ENCODE measurements at places on chromosomes 2 and 18.

DNA sequence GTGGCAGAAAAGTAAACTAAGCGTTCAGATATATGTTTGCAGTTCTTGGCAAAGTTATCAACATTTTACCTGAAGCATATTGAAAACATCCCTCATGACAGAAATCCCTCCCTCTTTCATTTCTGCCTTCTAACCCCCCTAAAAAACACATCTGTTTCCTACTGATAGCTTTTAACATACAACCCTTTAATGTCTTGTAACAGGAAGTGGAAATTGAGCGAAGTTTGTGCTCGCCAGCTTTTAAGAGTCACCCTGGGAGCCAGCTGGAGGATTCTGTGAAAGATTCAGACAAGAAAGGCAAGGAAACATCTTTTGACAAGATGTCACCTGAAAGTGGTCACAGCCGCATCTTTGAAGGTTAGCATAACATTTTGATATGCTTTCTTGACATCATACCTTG, 247.4 kb downstream of the XIRP2 start:
- DNase-seq = no peak

DNA sequence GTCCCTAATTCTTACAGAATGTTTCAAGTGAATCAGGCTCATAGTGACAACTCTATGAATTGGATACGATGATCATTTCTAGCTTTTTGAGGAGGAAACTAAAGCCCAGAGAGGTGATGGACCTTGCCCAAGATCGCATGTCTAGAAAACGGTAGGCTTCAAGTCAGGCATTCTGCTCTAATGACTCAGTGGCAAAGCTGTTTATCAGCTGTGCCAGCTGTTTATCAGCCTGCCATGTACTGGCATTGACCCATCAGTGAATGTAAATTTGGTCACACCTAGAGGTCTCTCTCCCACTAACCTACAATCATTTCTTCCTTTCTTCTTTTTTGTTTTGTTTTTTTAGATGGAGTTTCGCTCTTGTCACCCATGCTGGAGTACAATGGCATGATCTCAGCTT, 6.1 kb upstream of the DAW1 start:
- no peak for DNase-seq

DNA sequence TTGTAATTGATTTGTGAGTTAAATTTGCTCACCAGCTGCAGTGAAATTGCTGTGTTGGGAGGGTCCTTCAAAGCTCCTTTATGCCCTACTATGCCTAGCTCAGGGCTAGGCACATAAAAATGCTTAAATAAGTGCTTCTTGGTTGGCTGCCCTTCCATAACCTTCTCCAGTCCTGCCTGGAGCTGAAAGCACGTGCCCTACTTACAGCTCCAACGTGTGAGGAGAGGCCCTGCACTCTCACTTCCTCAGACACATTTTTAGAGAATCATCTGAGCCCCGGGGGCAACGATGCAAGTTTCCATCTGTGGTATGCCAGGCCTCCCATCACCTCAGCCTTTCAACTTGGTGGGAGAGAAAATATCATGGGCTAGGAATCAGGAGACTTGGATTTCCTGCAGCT, 202.7 kb downstream of the BCL11A start:
- DNase-seq = no peak

DNA sequence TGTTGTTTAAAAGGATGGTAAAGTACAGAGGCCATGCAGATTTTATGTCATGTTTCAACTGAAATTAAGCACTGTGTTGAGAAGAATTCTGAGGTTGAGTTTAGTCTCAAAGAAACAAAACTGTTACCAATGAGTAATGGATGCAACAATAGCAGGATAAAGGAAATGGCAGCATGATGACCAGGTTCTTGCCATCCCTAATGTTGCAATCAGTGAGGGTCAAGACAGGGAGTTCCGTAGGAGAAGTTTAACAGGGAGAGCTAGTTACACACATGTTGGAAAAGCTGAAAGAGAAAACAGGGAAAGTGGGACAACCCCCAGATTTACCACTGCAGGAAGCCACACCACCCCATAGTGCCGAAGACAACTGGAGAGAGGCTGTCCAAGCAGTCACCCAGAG, 343.8 kb upstream of the EPHA4 start:
- DNase-seq = no peak

DNA sequence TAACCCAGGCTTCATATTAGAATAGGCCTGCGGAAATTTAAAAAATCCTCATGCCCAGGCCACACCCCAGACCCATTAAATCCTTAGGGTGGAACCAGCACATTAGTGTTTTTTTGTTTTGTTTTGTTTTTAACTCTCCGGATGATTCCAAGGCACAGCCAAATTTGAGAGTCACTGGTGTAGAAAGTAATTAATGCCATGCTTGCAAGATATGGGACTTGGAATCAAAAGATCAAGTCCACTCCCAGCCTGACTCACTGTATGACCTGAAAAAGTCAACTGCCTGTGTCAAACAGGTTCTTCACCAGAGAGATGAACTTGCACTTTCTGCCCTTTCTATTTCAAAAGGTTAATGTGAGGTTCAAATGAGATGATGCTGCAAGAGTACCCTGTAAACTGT, 310.3 kb upstream of the LYPD1 start:
- DNase-seq = no peak

- DNase-seq = no peak
These were observed 739.1 kb upstream of the ZEB2 start for GRCh38 chr2:145258903-145259579.

- DNase-seq = no peak
These were observed 231.4 kb upstream of the RGPD4 start for GRCh38 chr2:107595285-107595684.

- DNase-seq = no peak
These were observed 45.9 kb downstream of the KDM3A start for GRCh38 chr2:86487062-86487461.

- DNase-seq = no peak
These were observed 3.6 kb downstream of the B3GNT2 start for GRCh38 chr2:62199392-62200125.

GRCh38 chr18:57258131-57258777, 94.1 kb upstream of the ST8SIA3 start:
- no peak for DNase-seq

DNA sequence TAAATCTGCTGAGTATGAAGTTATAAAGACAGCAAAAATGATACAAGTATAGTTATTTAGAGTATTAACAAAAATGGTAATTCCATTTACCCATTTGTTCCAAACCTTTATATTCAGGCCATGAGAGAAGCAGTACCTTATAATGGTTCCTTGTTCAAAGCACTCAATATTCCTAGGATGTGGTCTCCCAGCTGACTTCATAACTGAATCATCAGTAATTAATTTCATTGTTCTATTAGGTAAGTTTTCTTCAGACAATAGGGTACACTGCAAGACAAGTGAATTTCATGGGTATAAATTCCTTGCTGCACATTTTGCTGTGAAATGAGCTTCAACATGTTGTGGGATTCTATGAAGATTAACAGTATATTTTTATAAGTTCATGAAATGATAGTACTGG, 550.8 kb upstream of the ZEB2 start:
- DNase-seq = no peak

- no peak for DNase-seq
These were observed 401.9 kb downstream of the HRH4 start for GRCh38 chr18:24862201-24862816.

- no peak for DNase-seq
These were observed 2.9 kb upstream of the STAT4 start for GRCh38 chr2:191153716-191154115.

DNA sequence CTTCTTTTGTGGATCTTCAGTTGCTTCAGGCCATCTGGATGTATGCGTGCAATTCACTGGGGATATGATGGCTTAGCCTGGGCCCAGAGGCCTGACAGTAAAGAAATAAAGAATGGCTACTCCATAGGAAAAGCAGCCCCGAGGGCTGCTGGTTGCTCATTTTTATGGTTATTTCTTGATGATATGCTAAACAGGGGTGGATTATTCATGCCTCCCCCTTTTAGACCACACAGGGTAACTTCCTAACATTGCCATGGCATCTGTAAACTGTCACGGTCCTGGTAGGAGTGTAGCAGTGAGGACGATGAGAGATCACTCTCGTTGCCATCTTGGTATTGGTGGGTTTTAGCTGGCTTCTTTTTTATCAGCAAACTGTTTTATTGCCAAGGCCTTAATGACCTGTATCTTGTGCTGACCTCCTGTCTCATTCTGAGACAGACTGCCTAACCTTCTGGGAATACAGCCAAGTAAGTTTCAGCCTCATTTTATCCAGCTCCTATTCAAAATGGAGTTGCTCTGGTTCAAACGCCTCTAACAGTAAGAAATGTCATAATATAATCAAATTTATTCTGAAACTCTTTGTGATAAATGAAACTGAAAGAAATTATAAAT, 60.5 kb downstream of the DSEL start:
- DNase-seq = no peak

DNA sequence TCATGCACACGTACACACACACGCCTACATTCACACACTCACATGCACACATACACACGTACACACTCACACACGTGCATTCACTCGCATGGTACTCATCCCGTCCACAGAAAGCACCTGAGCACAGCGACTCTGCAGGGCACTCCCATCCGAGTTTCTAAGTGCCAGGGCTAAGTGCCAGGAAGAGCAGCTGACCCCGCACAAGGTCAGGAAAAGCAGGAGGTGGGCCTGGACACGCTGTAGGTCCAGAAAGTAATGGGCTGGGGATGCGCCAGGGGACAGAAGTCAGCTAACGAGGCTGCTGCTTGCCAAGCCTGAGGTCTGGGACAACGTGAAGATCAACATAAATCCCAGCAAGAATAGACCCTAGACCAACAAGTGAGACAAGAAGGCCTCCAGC, 15.8 kb downstream of the ADI1 start:
- no peak for DNase-seq

- DNase-seq = peak; percentile 77
These were observed at the start of gene GPC1 for GRCh38 chr2:240435457-240435947. Gene GPC1, plus strand, starts transcription at chr2:240435663. Its CDS starts 256 bp downstream, at chr2:240435919.

DNA sequence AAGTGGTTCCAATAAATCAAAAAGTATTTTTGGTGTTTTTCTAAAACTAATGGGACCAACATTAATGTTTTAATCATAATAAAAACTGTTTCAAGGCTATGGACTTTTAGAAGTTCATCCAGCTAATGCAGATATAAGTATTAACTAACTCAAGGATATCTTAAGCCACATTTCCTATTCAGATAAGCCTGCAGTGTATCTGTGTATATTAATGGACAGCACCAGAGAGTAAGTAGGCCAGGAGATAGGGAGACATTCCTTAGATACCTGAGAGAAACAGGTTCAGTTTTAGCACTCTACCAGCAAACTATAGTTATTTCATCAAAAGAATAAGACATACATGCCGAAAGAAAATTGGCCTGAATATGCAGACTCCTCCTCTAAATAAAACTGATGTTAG, 27.3 kb downstream of the PREPL start:
- no peak for DNase-seq

DNA sequence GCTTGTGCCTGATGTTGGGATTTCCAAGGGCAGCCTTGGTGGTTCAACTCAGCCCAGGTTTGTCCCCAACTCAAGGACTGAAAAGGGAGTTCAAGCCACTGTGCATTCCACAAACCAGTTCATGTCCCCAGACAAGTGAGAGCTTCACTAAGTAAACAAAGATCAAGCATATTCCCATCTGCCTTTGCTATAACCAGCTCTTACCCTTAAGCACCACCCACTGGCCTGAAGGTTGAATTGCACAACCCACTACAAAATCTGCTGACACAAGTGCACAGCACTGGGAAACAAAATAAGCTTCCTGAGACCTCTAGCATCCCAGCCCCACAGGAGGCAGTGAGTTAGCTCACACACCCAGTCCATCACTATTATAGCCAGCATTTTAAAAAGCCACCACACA, 516.7 kb downstream of the NR4A2 start:
- DNase-seq = peak; percentile 17

DNA sequence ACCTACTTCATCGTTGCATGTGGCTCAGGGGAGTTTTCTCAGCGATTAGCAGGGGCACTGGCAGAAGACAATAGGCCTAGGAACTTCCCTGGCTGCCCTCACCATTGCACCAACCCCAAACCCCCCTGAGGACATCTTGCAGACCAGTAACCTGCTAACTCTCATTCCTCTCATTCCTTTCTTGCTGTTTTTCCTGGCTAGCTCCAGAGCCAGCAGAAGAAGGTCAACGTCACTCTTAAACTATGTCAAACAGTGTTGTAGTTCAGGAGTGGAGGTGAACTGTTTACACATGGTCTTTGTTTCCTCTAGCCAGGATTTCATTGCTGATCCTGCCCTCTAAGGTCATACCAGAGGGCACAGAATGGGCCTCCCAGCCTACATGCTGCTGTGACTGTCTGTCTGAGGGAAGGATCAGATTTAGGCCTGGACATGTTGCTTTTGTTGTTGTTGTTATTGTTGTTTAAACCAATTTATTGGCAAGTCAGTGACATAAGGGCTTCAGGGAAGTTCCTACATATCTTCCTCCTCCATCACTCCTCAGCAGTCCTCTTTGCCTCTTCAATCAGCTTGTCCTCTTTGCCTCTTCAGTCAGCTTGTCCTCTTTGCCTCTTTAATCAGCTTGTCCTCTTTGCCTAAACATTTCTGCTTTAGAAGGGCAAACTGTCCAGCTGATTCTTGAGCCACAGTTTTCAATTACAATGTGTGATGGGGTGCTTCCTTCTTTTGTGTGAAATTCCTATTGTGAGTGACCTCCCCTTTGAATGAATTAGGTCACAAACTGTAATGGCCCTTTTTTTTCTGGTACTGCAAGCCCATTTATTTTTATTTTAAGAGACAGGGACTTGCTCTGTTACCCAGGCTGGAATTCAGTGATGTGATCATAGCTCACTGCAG, 471.9 kb upstream of the TNP1 start:
- DNase-seq = no peak

DNA sequence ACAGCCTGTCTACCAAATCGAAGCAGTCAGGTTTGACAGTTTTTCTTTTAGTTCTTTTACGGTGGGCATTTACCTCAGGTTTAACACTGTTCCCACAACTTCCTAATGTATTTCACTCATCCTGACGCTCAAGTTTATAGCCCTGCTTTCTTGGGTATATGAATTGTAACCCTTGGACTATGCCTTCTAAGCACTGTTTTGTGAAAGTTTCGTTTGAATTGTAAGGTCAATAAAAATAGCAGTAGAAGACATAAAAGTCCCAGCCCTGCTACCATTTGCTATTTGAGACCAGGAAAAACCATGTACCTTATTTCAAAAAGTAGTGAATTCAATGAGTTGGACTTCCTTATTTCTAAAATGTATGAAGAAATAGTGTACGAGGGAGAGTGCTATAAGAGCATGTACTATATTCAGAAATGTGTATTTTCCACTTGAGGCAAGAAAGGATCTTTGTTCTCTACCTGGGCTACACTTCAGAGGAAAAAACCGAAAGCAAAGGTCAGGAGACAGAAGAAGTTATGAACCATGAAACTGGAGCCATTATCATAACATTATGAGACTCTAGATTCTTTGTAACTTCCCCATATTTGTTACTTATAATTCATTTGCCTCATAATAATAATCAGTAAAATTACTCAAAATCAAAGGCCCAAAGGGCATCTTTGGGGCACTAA, 1.9 kb upstream of the ZC3H15 start:
- no peak for DNase-seq

GRCh38 chr2:45993476-45993991, 303.7 kb upstream of the EPAS1 start:
- peak; percentile 40 for DNase-seq
